ENCODE measurements at places on chromosomes 3 and 15. TPM values are rescaled to one million over a fixed set of nuclear protein-coding genes. Genes with fewer than 3 reads are reported as not detected.

STAB1 gene
- 215 TPM for total RNA-seq

CALML4 gene
- total RNA-seq = 4.2 TPM

SAMMSON gene
- not detected for total RNA-seq

EFCC1 gene
- 0.13 TPM for total RNA-seq

ZNF621 gene
- 22.5 TPM for total RNA-seq
